NCI-H524 (cell line): ENCODE measurements at places on chromosomes 5 and 9.

GRCh38 chr5:57653636-57654290 lies 171.2 kb upstream of the ACTBL2 start:
- DNase-seq = no peak

- no peak for DNase-seq
Observed at GRCh38 chr5:107889387-107889786, 218.7 kb upstream of the EFNA5 start.

GRCh38 chr9:106075236-106075959 lies 381.1 kb downstream of the TMEM38B start:
- no peak for DNase-seq

GRCh38 chr9:137828527-137829259 lies 48.9 kb upstream of the CACNA1B start:
- peak; percentile 91 for DNase-seq

DNA sequence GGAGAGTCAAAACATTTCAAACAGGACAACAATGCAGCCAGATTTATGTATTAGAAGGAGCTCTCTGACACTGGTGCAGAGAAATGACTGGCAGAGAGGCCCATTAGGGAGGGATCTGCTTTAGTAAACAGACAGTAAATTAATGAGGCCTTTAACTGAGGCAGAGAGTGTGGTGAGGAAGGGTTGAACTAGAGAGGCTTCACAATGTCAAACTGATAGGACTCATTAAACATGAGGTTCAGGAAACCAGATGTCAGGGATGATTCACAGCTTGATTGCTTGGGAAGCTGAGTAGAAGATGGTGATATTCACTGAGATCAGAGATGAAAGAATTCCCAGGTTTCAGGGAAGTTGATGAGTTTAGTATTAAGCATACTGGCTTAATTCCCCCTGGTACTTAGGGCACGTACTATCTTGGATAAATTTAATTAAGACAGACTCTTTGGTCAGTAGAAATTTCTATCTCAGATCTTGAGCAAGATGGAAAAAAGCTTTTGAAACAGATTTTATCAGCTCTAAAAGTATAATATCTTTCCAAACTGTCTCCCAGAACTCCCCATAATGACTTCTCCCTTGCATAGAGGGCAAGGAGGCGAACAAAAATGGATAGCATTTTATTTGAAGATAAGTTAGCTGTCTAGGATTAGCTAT lies 8.6 kb upstream of the MUSK start:
- DNase-seq = no peak

DNA sequence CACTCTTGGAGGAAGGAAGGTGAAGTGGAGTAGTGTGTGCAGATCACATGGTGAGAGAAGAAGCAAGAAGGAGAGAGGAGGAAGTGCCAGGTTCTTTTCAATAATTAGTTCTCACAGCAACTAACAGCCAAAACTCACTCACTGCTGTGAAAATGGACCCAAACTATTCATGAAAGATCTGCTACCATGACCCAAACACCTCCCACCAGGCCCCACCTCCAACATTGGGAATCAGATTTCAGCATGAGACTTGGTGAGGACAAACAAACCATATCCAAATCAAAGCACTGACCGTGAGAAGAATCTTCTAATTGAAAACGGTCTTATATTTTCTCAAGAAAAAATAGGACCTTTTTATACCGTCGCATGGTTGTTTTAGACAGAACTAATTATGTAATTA lies 468.7 kb upstream of the TYRP1 start:
- no peak for DNase-seq

DNA sequence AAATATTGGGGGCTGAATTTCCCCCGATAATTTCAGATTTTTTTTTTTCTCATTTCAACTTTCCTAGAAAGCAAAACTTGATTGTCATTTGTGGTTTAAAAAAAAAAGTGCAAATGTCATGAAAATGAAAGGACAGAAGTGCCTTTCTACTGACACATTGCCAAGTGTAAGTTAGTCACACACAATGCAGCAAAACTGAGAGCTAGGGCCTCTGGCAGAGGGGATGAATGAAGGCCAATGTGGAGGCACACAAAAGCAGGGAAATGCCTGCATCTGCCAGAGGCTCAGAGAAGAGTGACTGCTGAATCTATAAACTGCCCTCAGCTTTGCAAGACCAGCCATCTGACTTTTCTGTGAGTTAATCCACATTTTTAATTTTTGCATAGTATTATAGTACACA lies 6.8 kb upstream of the IFNA5 start:
- no peak for DNase-seq

DNA sequence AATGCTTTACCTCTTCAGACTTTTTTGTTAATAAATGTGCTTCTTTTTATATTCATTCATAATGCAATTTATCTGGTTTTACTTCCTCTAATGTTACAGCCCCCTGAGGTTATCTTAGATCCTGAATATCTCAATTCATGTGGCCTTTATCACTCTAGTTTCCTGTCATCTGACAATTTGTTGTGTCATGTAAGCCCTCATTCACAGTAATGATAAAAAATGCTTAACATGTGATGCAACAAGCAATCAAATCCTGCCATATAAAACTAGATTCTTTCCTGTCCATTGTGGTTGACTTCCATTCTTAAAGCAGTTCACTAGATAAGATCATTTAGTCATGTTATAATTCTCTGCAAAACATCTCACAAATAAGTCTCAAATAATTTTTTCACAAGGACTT lies 991.2 kb upstream of the ACO1 start:
- no peak for DNase-seq

- DNase-seq = peak; percentile 55
Observed at GRCh38 chr5:36041537-36041845, 25.2 kb downstream of the UGT3A2 start.

DNA sequence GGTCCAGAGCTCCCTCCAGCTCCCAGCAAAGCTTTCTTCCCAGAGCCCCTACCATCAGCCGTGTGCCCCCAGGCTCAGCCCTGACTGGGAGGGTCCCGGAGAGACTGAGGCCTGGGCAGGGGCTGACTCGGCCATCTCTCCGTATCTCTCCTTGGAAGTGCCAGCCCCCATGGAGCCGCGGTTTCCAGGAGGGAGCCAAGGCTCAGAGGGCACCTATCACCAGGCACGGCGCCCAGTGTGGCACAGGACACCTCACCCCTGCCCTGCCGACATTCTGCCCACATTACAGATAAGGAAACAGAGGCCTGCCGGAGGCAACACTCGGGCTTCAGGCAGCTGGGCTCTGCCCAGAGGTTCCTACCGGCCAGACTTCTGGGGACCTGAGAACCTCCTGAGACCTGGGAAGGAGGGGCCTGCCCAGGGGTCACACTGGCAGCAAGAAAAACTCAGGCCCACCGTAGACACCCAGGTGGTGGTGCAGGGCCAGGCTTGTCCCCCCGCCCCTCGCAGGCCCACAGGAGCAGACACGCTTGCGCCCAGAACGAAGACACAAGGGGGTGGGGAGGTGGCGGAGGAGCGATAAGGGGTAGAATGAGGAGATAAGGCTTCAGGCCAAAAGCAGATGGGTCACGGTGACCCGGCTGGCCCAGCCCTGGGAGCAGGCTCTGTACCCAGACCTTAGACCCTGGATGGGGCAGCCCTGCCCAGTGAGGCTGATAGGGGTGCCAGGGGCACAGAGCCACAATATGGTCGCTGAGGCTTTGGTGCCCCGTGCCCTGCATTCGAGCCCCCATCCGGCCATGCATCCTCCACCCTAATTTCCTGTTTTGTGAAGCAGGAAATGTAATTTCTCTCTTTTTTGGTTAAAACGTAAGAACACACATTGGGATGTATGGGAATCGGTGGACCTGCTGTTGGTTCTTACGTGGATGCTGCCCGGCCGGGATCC lies 11.8 kb downstream of the NR5A1 start:
- no peak for DNase-seq

GRCh38 chr9:109602987-109603386 lies 104.9 kb upstream of the PTPN3 start:
- no peak for DNase-seq

GRCh38 chr9:108194154-108194553 lies 661.6 kb downstream of the ACTL7B start:
- no peak for DNase-seq

DNA sequence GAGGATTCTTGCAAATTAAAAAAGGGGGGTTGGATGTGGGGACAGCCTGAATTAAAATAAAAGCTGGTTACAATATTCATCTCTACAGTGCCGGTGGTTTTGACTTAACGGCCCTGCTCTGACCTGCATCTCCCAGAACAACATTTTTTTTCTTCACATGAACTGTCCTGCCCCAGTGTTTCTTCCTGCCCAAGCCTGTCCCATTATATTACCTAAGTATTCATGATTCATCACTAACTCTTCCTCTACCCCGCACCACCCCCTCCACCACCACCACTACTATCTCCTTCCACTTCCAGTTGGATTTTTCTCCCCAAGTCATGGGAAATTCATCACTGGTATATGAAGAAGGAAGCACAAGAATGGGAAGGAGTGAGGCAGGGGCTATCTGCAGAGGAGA lies 90.1 kb downstream of the ZFAND5 start:
- DNase-seq = no peak

DNA sequence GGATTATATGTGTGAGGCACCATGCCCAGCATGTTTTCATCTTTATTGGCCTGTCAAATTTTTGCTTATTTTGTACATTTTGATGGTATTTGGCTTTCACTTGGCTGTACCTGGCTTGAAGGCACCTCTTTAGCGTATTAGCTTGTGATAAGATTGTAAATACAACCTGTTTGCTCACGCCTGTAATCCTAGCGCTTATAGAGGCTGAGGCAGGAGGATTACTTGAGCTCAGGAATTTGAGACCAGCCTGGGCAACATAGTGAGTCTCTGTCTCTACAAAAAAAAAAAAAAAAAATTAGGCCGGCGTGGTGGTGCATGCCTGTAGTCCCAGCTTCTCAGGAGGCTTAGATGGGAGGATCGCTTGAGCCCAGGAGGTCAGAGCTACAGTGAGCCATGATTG lies 11.3 kb downstream of the SEC24A start:
- no peak for DNase-seq

- DNase-seq = no peak
Observed at GRCh38 chr9:116345393-116345792, 191.8 kb downstream of the PAPPA start.
